ENCODE measurements at places on chromosomes 11 and 22.

DNA sequence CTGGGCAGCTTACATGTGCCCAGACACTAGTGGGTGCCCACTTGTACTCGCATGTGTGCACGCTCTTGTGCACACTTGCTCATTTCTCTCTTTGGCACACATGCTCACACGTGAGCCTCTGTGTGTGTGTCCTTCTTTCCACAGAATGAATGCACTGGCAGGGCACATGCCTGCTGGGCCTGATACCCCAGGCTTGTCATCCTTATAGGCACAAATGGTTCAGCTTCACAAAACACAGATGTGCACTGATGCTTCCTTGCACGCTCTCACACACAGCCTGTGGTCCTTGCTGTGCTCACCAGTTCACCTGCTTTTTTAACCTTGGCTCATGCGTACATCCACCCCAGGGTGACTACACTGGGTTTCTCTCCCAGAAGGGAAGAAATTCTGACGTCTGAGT is 174.8 kb downstream of the BUD13 start:
- no peak for DNase-seq

- DNase-seq, result no peak
Measured at GRCh38 chr11:128269466-128269865, 317.9 kb downstream of the ETS1 start.

DNA sequence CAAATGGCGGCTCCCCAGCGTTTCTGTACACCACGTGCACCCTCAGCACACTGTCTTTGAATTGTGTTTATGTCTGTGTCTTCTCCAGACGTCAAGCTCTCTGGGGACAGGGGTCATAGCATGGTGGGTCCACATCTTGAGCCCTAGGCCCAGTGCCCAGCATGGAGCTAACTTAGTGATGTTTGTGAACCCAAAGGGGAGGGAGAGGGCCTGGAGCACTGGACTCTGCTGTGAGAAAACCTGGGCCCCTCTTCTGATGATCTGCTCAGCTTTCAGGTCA is 4.3 kb downstream of the MRGPRG start:
- no peak for DNase-seq

- DNase-seq, result no peak
Measured at GRCh38 chr22:28405588-28405987, 274.1 kb downstream of the TTC28 start.

GRCh38 chr11:11444804-11445131 is 91.7 kb upstream of the CSNK2A3 start:
- DNase-seq, result no peak

GRCh38 chr22:25203082-25203481 is 3.4 kb downstream of the CRYBB3 start:
- DNase-seq, result no peak

GRCh38 chr11:112625814-112626213 is 335.4 kb upstream of the NCAM1 start:
- no peak for DNase-seq

DNA sequence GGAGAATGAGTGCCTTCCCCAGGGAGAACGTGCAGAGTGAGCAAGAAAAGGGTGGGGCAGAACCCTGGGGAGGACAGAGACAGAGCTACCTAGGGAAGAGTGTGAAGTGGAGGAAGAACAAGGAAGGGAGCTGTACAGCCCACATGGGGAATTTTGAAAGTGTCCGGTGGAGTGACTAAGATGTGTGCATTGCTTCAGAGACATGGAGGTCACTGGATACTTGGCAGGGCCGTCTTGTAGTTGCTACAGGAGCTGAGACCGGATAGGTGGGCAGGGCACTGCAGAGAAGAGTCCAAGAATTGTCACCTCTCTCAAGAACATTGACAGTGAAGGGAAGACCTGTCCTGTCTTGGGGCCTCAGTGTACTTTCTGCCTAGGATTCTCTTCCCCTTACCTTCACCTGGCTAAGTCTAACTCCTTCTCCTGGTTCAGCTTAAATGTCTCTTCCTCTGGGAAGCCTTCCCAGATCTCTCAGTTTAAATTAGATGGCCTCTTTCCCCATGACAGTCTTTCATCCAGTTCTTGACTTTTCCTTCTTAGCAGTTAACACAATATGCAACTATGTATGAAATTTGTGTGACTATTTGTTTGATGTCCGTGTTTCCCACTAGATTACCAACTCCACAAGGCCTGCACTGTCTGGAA is 9.2 kb upstream of the P2RY6 start:
- no peak for DNase-seq

- peak; percentile 86 for DNase-seq
Measured at GRCh38 chr11:61041755-61042518, 60.4 kb upstream of the CD5 start.

GRCh38 chr22:48884786-48885185 is 942.9 kb downstream of the BRD1 start:
- DNase-seq, result no peak

GRCh38 chr11:1399386-1400316 is 9.9 kb downstream of the BRSK2 start:
- no peak for DNase-seq

DNA sequence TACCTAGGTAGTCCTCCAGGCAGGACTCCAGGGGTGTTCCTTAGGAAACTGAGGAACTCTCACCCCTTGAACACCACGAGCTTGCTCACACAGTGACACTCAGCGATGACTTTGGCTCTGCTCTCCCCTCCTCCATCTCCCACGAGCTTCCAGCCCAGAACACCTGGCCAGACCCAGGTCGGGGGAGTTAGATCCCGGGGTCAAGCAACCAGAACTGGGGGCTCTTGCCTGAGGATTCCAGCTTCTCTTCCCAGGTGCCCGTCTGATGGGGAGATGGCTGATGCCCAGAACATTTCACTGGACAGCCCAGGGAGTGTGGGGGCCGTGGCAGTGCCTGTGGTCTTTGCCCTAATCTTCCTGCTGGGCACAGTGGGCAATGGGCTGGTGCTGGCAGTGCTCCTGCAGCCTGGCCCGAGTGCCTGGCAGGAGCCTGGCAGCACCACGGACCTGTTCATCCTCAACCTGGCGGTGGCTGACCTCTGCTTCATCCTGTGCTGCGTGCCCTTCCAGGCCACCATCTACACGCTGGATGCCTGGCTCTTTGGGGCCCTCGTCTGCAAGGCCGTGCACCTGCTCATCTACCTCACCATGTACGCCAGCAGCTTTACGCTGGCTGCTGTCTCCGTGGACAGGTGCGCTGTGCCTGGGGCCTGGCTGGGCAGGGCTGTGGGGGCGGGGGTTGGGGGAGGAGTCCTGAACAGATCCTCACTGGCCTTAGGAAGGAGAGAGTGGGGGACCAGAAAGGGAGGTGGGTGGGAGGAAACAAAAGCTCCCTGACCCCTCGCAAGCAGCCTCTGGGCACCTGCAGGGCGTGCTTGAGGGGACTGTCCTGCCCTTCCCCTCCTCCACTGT is at the start of gene GALR3:
TSS of gene GALR3 (plus strand) at position 249 of the 852 bp plus-strand sequence. CDS start at position 274, 25 bp downstream.
- DNase-seq, result no peak

DNA sequence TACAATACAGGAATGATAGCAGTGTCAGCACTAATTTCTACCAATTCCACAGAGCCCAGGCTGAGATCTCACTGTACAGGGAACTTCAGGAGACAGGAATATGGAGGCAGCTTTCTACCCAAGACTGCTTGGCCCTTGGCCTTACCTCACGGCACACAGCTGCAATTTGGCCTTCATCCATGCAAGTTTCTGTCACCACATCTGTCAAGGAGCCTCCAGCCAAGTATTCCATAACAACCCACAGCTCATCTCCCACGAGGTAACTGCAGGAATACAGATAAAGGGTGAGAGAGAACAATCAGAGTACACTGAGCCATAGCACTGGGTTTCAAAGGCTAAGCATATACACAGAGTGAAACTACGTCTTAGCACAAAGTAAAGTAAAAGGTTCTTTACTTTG is 39.0 kb upstream of the GDPD4 start:
- DNase-seq, result no peak

DNA sequence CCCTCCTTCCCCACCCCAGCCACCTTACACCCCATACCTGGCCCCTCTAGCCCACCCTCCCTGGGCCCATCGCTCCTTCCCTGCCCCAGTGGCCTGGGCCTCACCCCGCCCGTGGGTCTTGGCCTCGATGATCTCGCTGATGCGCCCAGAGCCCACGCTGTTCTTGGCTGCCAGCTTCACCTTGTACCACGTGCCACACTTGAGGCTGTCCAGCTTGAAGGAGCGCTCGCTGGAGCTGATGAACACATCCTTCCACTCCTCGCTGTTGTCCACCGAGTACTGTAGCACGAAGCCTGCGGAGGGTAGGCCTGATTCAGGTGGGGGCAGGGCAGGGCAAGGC is 110.1 kb downstream of the CEP164 start:
- DNase-seq, result no peak

GRCh38 chr22:39098026-39098425 is 982 bp downstream of the APOBEC3H start:
- no peak for DNase-seq

DNA sequence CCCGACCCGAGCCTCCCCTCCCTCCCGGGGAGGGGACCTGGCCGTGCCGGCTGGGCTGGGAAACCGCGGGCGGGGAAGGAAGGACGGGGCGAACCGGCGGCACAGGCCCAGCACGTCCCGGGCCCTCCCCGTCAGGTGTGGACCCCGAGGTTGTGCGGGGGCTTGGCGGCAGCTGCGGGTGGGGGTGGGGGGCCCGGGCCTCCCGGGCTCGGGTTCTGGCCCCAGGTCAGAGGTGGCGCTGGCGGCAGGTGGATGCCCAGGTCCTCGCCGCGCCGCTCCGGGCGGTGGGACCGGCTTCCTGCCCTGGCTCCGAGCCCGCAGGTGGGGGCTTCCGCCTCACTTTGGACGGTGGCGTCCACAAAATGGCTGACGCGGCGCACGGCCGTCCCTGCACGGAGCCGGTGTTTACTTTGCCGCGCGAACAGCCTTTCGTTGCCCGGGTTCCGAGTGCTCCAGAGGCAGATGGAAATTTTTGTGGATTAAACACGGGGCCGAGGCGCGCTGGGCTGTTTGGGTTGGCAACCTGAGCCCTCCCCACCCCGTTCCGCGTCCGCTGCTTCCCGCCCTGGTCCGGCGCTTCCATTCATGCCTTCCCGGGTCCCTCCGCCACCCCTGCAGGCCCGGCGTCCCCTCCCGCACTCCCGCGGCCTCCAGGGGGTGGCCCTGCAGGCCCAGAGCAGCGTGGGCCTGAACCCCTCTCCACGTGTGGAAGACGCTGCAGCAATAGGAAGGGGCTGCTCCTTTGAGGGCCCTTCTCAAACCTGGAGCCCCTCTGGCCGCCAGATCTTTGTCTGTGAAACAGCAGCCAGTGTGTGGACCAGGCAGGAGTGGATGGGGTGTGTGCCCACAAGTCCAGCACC is 92.0 kb upstream of the KCNQ1OT1 start:
- DNase-seq, result no peak
